ENCODE measurements at places on chromosomes 3 and 15. TPM values are rescaled to one million over a fixed set of nuclear protein-coding genes. Genes with fewer than 3 reads are reported as not detected.

CADM2 gene
- total RNA-seq: 19.8 TPM

ATP8B4 gene
- total RNA-seq: 75.3 TPM

LXN gene
- total RNA-seq: 13.5 TPM

SLC28A1 gene
- total RNA-seq: not detected

CISH gene
- 3.5 TPM for total RNA-seq

CKMT1B gene
- total RNA-seq: not detected

TGM5 gene
- total RNA-seq: 1.0 TPM

PDIA3 gene
- 128 TPM for total RNA-seq

RBPMS2 gene
- total RNA-seq: 0.98 TPM

UROC1 gene
- total RNA-seq: not detected

ACVR2B gene
- total RNA-seq: 3.8 TPM

RTP1 gene
- not detected for total RNA-seq

SNX22 gene
- not detected for total RNA-seq

BCL6 gene
- total RNA-seq: 140 TPM

DNAH12 gene
- total RNA-seq: 0.17 TPM

EIF4E3 gene
- 20.1 TPM for total RNA-seq

FBN1 gene
- 128 TPM for total RNA-seq

SLC2A2 gene
- total RNA-seq: not detected

DPPA2 gene
- total RNA-seq: not detected

IQCF2 gene
- not detected for total RNA-seq

VGLL3 gene
- 60.5 TPM for total RNA-seq

C3orf22 gene
- total RNA-seq: not detected

ITGA11 gene
- 2.5 TPM for total RNA-seq

KLHL40 gene
- not detected for total RNA-seq

SLC22A14 gene
- not detected for total RNA-seq

PLCB2 gene
- total RNA-seq: 13.8 TPM

SI gene
- not detected for total RNA-seq

ACKR2 gene
- total RNA-seq: 8.5 TPM

NAALADL2 gene
- total RNA-seq: 18.1 TPM

LRRC31 gene
- total RNA-seq: 0.44 TPM

EPHA3 gene
- 7.2 TPM for total RNA-seq

EFL1 gene
- 12.2 TPM for total RNA-seq

ATRIP gene
- total RNA-seq: 6.4 TPM

MRPL46 gene
- 46.5 TPM for total RNA-seq

ITIH3 gene
- 4.6 TPM for total RNA-seq

GP5 gene
- total RNA-seq: not detected

LYSMD4 gene
- 10.2 TPM for total RNA-seq

SST gene
- total RNA-seq: not detected

SNRPA1 gene
- total RNA-seq: 41.1 TPM

NOX5 gene
- total RNA-seq: 0.34 TPM

IGSF11 gene
- total RNA-seq: 1.5 TPM

FAM107A gene
- total RNA-seq: 63.6 TPM

FGD5 gene
- 33.0 TPM for total RNA-seq

ZPLD1 gene
- not detected for total RNA-seq

GRM2 gene
- not detected for total RNA-seq

GPD1L gene
- total RNA-seq: 81.0 TPM
